ENCODE measurements at places on chromosomes 6 and 20.

GRCh38 chr6:52361414-52361944 is 472 bp upstream of the PAQR8 start:
- DNase-seq, result no peak

DNA sequence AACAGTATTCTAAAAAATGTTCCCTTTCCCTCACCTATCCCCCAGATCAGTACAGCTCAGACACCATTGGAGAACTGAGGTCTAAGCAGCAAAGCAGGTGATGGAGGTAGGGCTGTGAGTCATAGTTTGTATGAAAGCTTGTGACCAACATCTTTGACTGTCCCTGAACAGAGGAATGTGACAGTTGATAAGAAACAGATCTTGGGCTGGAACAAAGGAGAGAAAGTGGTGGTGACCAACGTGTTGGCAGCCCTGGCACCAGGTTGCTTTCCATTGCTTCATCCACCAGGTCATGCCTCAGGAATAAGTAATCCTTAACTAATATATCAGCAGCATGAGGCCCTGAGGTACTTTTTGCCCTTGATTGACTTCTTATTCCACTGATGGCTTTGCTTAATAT is 19.9 kb upstream of the CRIP3 start:
- no peak for DNase-seq

DNA sequence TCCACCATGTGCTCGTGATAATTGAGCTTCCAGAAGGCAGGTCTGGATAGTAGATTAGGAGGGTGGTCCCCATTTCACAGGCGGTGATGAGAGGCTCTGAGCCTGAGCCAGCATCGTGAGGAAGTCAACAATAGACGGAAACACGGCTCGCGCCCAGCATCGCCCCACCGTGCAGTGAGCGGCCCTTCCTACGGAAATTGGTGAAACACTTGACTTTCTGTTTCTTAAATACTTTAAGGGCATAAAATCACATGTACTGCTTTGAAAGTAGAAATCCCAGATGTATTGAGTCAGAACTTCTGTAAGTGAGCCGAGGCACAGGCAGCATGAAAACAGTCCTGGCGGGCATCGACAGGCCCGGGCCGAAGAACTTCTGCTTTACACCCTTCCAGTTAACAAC is 4.3 kb upstream of the KIF25 start:
- no peak for DNase-seq

DNA sequence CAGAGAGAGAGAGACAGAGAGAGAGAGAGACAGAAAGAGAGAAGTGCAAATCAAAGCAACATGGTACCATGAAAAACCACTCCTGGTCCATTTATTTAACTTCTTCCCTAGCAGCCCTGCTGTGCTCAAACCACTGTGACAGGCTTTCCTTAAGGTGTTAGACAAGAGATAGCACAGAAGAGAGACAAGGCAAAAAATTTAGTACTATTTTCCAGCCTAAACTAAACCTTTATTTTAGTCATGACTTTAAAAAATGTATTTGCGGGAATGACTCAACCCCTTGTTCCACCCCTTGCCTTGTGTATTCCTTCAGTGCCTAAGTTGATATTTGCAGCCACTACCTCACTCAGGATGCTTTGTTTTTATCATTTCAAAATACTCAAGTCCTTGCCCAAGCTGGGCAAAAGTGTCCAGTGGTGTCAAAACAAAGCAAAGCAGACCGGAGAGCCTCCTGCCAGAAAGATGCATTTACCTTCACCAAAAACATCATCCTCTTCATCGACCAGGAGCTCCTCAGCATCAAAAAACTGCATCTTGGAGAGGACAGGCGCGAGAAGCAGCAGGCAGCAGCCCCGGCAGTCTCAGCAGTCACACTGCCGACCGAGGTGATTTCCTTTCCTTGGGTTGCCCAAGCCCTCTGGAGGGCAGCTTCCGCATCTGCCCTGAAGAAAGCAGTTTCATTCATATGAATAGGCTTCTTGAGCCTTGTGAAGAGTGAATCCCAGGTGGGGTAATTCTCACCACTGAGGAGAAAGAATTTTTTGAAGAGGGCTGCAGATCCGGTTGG is at the start of gene RIPOR2:
Gene RIPOR2 (minus strand): TSS at position 595 of the 787 bp plus-strand sequence. CDS start 62 bp downstream, at position 533.
- DNase-seq, result no peak

- no peak for DNase-seq
These were observed 118.2 kb downstream of the RPS12 start for GRCh38 chr6:132932588-132932987.

DNA sequence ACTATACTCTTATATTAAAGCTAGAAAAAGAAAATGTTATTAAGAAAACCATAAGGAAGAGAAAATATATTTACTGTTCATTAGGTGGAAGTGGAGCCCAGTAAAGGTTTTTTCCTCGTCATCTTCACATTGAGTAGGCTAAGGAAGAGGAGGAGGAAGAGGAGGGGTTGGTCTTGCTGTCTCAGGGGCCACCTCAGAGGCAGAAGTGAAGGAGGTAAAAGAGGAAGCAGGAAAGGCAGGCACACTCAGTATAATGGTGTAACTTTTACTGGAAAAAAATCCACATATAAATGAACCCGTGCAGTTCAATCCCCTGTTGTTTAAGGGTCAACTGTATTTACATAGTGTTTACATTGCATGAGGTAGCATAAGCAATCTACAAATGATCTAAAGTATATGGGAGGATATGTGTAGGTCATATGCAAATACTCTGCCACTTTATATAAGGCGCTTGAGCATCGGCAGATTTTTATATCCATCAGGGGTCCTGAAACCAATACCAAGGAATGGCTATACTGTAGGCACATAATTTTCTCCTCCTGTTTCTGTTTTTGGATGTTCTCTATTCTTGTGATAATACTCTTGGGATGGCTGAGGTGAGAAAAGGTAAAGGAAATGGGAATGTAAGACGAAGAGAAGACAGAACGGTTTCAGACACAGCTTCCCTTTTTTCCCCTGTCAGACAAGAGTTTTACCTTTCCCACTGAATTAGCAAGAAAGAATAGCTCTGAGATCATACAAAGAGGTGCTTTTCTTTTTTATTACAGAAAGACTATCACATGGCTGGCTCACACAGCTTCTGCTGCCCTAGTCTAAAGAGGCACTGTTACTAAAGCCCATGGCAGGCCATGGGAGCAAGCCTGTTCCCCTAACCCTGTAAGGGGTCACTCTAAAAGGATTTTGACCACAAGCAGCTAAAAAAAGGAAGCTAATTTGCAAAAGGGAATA is 59.9 kb downstream of the NUDT3 start:
- no peak for DNase-seq

GRCh38 chr6:37155394-37156312 is 14.3 kb upstream of the PIM1 start:
- no peak for DNase-seq

DNA sequence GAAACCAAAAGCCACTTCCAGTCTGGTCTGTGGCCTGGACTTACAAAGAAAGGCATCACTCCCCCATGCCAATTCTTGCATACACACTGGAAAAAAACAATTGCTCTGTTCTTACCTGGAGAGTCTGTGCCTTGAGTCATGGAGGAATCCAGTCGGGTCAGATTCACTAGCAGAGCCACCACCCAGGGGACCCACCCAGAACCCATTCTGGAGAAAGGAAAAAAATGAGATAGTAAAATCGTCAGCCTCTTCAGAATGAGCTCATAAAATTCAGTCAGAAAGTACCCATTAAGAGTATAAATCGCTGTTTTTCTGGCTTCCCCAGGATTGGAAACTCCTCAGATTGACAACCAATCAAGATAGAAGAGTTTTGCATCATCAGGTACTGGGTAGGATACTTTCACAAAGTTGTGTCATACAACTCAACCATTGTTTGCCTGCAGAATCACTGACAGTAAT is at the start of gene HLA-DOB:
Gene HLA-DOB (minus strand): TSS at position 257 of the 459 bp plus-strand sequence. CDS start 51 bp downstream, at position 206.
- no peak for DNase-seq

DNA sequence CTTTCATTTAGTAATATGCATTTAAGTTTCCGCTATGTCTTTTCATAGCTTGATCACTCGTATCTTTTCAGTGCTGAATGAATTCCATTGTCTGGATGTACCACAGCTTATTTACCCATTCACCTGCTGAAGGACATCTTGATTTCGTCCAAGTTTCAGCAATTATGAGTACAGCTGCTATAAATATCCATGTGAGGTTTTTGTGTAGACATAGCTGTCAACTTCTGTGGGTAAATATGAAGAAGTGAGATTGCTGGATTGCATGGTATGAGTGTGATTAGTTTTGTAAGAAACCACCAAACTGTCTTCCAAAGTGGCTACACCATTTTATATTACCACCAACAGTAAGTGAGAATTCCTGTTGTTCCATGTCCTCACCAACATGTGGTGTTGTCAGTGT is 79.2 kb upstream of the STMND1 start:
- DNase-seq, result no peak

GRCh38 chr6:26020329-26021000 is 57.9 kb downstream of the TRIM38 start:
- no peak for DNase-seq

DNA sequence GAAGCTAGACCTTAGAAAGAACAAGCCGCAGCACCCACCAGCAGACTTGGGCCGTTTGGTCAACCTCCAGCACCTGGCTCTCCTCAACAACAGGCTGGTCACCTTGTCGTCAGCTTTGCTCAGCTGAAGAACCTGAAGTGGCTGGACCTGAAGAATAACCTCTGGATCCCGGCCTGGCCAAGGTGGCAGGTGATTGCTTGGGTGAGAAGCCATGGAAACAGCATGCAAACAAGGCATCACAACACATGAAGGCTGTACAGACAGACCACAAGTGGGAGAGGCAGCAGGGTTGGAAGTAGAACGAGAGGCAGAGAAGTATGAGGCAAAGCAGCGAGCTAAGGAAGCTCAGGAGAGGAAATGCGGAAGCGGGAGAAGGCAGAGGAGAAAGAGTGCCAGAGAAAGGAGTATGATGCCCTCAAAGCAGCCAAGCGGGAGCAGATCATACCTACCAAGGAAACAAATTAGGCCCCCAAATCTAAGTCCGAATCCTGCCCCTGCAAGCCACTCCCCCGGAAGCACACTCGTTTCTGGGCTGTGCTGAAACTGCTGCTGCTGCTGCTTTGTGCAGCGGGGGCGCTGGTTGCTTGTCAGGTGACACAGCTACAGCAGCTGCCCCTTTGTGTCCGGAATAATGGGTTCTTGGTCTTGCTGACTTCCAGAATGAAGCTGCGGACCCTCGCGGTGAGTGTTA is 121.6 kb upstream of the LGSN start:
- DNase-seq, result no peak

DNA sequence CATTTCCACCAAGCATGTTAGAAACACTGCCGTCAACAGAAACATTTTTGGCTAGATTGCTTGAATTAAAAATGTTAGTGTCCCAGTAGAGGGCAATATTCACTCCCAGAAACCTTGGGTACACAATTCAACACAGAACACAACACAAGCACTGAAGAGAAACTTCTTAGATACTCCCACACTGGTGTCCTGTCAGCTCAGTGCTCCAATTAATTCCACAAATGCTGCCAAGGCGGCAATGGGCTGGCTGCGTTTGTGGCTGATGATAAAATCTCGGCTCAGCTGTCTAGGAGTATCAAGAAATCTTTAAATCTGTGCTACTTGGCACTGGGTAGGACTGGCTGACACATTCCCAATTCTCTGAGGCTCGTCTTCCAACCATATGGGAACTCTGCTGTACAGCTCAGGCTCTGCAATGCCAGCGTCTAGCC is 39.3 kb downstream of the BEND3 start:
- no peak for DNase-seq

DNA sequence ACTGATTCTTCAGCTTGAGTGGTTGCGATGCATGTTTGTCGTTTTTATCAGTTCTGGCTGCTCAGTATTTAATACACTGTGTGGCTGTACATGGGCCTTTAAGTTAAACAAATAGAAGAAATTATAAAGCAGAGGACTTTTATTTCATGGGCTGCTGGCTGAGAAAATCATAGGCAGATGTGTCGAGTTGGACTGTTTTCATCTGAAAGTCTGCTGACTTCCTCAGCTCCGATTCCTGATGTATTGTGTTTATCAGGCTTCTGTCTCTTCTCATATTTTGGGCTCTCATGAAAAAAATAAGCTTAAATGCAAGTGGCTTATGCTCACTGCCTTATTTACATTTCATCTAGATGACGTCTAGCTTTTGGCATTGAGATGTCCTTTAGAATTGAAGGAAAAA is 129.5 kb upstream of the GGTLC1 start:
- no peak for DNase-seq

GRCh38 chr6:101088594-101088993 is 207.5 kb upstream of the ASCC3 start:
- DNase-seq, result no peak

All from stimulated activated CD4-positive, alpha-beta T cell treated with anti-CD3 and anti-CD28 coated beads, Interleukin-1b, Interleukin-23, amount 100 ng/mL, for 1 hour (primary cell).